AG04449 (cell line): ENCODE measurements at places on chromosomes 3 and 15.

GRCh38 chr15:70014331-70014730, 83.4 kb downstream of the TLE3 start:
- no peak for DNase-seq

GRCh38 chr3:110267304-110267845, 804.2 kb upstream of the NECTIN3 start:
- no peak for DNase-seq

DNA sequence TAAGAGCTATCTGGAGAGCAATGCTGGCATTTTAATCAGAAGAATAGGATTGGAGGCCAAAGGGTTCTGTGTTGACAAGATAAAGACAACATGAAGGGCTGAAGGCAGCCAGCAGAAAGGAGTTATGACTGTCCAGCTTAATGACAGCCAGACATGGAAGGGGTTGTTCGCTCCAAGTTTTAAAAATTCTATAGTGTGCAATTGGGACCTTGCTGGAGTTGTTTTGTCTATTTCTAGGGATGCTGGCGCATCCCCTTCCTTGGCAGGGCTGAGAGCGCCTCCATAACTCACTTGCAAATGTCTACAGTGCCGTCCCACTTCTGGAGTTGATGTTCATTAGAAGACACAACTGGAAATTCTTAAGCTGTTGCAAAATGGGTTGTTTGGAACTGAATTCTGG, 200.7 kb downstream of the TLE3 start:
- DNase-seq: no peak

- DNase-seq: no peak
Observed at GRCh38 chr3:164608554-164609276, 469.6 kb downstream of the SI start.

GRCh38 chr15:84844964-84845363, 27.8 kb downstream of the ALPK3 start:
- DNase-seq: no peak

DNA sequence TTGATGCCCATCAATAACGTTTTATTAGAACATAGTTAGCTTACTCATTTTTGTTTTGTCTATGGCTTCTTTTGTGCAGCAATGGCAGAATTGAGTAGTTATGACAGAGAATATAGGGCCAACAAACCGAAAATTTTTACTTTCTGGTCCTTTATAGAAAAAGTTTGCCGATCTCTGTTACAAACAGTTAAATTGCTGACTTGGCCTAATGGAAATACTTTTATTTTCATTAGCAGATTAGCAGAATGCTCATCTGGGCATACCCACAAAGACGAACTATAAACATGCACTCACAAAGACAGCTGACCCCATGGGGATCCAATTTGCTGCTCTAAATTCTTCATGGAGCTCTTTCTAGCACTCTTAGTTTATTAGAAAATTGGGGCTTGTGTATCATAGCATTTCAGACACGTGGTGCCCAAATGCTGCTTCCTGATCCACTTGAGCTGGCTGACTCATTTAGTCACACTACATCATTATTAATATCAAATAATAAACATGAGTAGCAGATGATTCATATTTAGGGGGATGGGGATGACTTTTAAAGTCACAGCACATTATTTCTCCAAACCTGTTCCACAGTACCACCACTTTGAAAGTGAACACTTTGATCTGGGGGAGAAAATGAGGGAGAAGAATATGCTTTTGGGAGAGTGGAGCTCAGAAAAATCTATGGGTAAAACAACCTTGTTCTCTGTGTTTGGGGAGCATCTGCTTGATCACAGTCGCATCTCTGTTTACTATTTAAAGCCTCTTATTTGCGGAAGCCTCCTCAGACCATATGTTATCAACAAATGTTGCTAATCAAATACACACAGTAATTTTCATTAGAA, 228.1 kb upstream of the FEZF2 start:
- no peak for DNase-seq

GRCh38 chr3:148197061-148197460, 500.6 kb upstream of the AGTR1 start:
- no peak for DNase-seq

DNA sequence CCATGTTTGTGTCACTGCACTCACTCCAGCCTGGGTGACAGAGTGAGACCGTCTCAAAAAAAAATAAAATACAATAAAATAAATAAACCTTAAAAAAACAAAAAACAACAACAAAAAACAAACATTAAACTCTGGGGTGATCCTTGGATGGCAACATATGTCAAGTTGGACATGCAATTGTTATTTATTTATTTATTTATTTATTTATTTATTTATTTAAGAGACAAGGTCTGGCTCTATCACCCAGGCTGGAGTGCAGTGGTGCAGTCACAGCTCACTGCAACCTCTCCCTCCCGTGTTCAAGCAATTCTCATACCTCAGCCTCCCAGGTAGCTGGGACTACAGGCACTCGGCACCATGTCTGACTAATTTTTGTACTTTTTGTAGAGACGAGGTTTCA, 275.5 kb downstream of the VPS13C start:
- DNase-seq: no peak

GRCh38 chr15:79018960-79019359, 71.6 kb downstream of the RASGRF1 start:
- no peak for DNase-seq

- DNase-seq: no peak
Observed at GRCh38 chr15:80880086-80880485, 100.9 kb downstream of the CEMIP start.

DNA sequence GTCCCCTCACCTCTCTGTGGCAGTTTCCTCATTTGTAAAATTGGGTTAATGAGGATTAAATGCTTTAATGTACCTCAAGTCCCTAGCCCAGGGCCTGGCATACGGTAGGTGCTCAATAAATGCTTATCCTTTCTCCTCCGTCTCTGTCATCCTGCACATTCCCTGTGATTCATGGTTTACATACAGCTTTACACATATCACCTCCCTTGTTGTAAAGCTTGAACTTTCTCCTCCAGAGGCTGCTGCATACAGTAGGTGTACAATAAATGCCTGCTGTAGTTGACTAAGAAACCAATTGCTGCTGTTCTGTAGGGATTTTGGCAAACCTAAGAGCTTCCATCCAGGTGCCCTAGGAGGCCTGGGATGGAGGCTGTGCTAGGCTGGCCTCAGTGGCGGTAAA, 1.5 kb upstream of the CSPG4 start:
- no peak for DNase-seq

DNA sequence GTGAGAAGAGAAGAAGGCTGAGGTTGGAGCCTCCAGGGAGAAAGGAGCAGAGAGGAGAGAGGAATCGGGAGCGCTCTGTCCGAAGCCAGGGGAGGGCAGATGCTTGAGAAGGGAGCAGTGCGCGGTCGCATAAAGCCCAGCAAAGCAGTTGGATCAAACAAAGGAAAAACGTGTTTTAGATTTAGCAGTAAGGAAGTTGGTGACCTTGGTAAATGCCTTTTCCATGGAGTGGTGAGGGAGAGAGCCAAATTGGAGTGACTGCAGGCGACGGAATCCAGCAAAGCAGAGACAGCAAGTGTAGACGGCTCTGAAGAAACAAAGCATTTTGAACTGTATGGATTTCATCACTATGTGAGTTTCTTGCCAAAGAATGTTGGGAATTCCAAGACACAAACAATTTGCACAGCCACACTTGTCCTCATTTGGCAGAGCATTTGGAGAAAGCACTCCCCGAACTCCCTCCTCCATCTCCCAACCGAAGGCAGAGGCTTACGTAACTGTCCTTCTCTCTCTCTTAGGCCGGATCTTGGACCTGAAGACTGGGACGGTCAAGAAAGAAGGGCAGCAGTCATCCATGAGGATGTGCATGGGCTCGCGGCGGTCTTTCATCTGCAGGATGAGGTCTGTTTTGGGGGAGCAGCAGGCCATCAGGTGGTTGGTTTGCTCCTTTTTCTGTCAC, 103.6 kb downstream of the ARNT2 start:
- peak; percentile 89 for DNase-seq

- no peak for DNase-seq
Observed at GRCh38 chr3:148330542-148330941, 367.2 kb upstream of the AGTR1 start.

- DNase-seq: no peak
Observed at GRCh38 chr3:196274585-196274984, 12.9 kb downstream of the PCYT1A start.

DNA sequence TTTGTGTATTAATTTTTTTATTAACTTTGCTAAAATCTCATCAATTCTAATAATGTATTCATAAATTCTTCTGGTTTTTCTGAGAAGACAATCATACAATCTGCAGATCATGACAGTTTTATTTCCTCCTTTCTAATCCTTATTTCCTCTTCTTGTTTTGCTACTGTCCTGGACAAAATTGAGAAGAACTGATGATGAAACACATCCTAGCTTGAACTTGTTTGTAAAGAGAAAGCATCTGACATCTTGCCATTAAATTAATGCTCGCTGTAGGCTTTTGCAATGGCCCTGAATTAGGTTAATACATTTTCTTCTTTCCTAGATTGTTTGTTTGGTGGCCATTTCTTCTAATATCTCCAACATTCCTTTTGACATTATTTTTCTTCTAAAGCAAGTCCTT, 110.9 kb upstream of the TPM1 start:
- no peak for DNase-seq

GRCh38 chr3:193563426-193563825, 8.7 kb upstream of the ATP13A4 start:
- DNase-seq: no peak

DNA sequence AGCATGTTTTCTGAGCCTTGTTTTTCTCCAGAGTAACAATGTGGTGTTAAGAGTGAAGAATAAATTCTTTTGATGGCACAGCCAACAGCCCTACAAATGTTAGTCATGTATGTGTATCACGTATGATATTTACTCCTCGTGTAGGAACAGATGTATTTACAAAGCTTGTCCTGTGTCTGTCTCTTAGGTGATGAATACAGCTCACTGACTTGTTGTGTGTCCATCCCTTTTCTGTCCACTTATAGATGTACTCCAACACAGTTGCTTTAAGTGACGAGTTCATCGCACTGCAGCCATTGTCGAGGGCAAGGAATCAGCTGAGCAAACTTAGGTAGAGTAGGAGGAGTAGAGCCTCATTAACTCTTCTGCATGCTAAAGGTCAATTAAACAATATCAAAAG, 78.1 kb downstream of the DCUN1D1 start:
- DNase-seq: no peak

- DNase-seq: no peak
Observed at GRCh38 chr3:30644615-30645014, 38.2 kb downstream of the TGFBR2 start.

- no peak for DNase-seq
Observed at GRCh38 chr3:68088216-68088615, 433.8 kb upstream of the SUCLG2 start.

DNA sequence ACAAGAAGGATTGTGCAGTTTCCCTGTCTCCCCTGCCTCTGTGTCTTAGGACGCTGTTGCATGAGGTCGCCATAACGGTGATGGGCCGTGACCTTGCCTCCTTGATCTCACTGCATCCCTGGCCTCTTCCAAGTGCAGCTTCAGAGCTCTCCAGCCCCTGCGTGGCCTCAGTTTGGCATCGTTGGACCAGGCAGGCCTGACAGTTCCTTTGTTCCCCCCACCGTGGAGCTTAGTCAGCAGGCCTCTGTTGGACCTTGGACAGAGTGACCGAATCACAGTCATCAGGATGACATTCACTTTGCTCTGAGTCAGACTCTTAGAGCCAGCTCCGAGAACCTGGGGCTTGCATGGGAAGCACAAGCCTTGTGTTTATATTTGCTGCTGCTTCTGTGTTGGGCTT, 139.4 kb downstream of the OPA1 start:
- DNase-seq: peak; percentile 24

- DNase-seq: no peak
Observed at GRCh38 chr15:78951841-78952238, 7.0 kb upstream of the CTSH start.

GRCh38 chr3:148230473-148230872, 467.2 kb upstream of the AGTR1 start:
- DNase-seq: no peak

DNA sequence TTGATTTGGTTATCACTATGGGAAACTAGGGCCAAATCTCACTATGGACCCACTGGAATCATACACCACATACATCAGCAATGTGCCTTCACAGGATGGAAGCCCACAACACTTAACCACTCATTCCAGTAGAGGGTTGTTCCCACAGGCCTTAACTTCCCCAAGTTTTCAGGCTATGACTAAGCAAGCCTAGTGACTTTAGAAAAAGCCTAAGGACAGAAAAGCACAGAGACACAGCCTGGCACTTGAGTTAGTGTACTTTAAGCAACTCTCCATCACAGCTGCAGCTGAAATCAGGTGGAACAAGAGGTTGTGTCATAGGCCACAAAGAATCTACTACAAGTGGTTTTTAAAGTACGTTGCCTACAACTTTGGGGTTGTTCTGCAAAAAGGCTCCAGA, 128.7 kb downstream of the LRRN1 start:
- DNase-seq: no peak

- no peak for DNase-seq
Observed at GRCh38 chr3:123773681-123774431, 110.3 kb downstream of the MYLK start.

- DNase-seq: no peak
Observed at GRCh38 chr3:69560818-69561217, 174.9 kb upstream of the FRMD4B start.

- DNase-seq: no peak
Observed at GRCh38 chr3:9340472-9340902, 22.4 kb upstream of the THUMPD3 start.

- no peak for DNase-seq
Observed at GRCh38 chr15:26475554-26475953, 297.3 kb downstream of the GABRB3 start.

- peak; percentile 12 for DNase-seq
Observed at GRCh38 chr3:23170291-23170690, 32.8 kb upstream of the UBE2E2 start.

DNA sequence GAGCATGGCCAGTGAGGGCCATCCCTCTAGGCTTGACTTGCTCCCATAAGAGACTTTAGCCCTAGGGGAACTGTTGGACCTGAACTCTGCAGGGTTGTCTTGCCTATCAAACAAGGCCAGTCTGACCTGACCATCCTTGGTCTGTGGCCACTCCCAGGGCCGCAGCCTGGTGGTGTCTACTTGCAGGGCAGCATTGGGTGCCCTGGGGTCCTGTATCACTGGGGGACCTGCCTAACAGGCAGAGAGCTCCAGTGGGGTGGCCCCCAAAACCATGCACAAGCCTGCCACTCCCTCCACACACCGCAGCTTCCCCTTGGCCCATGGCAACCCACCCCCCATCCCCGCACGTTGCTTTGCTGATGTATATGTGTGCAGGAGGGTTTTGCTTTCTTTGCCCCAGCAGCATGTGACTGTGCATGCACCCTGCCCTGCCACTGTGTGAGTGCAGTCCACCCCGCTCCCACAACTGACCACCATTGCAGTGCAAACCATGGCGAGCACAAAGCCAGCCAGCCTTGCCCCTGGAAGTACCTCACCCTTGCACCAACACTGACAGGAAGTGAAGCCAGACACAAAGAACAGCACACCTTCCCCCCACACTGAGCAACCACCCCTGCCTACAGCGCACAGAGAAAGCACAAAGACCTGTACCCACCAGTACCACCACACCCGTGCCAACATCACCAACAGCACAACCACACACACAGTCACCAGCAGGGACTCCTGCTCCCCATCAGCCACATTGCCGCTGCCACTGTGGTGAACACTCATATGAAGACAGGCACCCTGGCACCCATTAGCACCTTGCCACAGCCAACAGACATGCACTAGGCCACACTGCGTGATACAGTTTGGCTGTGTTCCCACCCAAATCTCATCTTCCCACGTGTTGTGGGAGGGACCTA, 88.8 kb downstream of the SENP7 start:
- DNase-seq: no peak

GRCh38 chr15:64209680-64210334, 47.0 kb upstream of the PPIB start:
- no peak for DNase-seq
